ENCODE measurements at places on chromosomes 7 and 10.
A peak's percentile ranks its signal among the peaks of the same experiment; 100 is the strongest.

DNA sequence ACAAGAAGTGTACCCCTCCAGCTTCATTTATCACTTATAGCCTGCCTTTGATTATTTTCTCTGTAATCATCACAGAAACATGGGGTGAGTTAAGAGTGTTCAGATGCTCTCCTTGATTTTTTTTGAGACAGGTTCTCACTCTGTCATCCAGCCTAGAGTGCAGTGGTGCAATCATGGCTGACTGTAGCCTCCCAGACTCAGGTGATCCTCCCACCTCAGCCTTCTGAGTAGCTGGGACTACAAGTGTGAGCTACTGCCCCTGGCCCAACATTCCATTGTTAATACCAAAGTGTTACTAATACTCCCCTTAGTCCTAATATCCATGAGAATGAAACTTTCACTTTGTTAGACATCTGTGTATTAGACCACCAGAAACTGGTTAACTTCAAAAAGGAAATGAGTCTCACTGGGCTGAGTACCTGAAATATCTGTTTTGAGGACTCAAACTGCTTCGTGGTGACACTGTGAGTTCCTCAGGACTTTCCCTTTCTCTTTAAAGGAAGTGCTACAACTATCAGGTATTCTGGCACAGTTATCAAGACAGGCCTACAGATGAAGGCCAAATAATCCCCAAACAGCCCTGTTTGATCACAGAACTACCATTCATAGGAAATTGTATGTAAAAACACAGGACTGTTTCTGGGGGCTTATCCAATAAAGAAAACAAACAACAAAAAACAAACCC is 20.5 kb upstream of the CFAP70 start:
- DNase-seq, result no peak

DNA sequence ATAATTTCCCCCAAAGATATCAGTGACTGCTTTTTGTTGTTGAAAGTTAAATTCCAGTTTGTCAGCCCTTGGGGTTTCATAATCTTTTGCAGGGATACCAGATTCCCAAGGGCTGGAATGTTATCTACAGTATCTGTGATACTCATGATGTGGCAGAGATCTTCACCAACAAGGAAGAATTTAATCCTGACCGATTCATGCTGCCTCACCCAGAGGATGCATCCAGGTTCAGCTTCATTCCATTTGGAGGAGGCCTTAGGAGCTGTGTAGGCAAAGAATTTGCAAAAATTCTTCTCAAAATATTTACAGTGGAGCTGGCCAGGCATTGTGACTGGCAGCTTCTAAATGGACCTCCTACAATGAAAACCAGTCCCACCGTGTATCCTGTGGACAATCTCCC is 3.2 kb downstream of the CYP26A1 start:
- no peak for DNase-seq

GRCh38 chr7:22601003-22601402 is 101.0 kb upstream of the STEAP1B start:
- no peak for DNase-seq

- DNase-seq, result no peak
Measured at GRCh38 chr10:79018521-79019011, 50.2 kb upstream of the ZMIZ1 start.

- no peak for DNase-seq
Measured at GRCh38 chr10:14688606-14689005, 86.1 kb downstream of the FAM107B start.

DNA sequence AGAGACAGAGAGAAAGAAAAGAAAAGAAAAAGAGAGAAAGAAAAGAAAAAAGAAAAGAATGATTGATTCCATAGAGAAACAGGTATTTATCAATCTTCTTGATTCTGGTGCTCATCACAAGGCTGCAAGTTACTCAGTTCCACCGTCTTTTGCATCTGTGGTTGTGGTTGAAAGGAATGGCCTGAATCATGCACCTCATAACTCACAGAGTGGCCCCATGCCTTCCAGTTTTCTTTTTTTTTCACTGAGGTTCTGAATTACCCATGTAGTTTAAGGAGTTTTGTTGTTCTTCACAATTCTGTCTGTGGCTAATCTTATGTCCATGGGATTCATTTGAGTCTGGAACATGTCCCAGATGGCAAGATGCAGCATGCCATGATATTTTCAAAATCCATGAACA is 156.0 kb downstream of the ZNF33B start:
- no peak for DNase-seq

GRCh38 chr7:147432079-147432478 is 1158.5 kb upstream of the C7orf33 start:
- peak; percentile 29 for DNase-seq

- no peak for DNase-seq
Measured at GRCh38 chr10:188546-188945, 53.3 kb downstream of the ZMYND11 start.

GRCh38 chr10:74967911-74968666 is 141.7 kb downstream of the KAT6B start:
- no peak for DNase-seq

DNA sequence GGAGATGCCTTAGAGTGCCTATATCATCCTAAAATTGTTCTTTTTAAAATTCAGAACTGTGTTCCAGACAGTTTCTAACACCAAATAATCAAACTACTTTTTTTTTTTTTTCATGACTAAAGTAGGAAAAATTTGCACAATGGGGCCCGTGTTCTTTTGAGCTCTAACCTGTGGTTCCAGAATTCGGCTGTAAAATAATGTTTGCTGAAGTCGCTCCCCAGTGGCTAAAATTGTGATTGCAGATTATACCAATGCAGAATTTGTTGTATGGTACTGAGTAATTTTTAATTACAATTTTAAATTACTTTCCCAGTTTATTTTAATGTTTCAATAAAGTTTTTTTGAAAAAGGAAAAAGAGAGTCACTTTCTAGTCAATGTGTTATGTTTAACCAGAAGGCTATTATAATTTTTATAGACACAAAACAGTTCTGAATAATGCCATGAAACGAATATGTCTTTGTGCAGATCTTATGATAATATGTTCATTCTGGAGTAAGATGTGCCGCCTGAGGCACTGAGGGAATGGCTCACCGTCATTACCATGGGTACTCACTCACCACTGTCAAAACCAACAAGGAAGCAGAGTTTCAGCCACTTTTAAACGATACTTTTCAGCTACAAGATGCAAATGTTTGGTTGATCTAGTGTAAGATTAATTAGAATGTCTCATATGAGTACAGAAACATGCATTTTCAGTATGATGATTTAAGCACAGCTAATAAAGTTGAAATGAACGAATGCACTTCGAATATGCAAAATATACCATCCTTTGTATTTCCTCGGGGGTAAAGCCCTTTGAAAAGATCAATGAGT is 173.6 kb downstream of the PRKCQ start:
- DNase-seq, result no peak

DNA sequence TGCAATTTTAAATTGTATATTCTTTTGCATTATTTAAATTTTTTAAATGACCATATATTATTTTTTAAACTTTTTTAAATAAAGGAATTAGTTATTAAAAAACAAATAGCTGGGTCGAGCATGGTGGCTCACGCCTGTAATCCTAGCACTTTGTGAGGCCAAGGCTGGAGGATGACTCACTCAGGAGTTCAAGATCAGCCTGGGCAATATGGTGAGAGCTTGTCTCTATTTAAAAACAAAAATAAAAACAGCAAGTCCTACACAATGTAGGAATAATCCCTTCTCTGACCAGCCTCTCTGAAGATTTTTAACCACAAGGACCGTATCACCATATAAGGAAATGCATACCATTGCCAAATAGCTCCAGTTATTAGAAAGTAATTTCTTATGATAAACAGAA is 19.6 kb downstream of the NOC3L start:
- no peak for DNase-seq

- DNase-seq, result no peak
Measured at GRCh38 chr10:70479165-70479581, 606 bp downstream of the PALD1 start.

DNA sequence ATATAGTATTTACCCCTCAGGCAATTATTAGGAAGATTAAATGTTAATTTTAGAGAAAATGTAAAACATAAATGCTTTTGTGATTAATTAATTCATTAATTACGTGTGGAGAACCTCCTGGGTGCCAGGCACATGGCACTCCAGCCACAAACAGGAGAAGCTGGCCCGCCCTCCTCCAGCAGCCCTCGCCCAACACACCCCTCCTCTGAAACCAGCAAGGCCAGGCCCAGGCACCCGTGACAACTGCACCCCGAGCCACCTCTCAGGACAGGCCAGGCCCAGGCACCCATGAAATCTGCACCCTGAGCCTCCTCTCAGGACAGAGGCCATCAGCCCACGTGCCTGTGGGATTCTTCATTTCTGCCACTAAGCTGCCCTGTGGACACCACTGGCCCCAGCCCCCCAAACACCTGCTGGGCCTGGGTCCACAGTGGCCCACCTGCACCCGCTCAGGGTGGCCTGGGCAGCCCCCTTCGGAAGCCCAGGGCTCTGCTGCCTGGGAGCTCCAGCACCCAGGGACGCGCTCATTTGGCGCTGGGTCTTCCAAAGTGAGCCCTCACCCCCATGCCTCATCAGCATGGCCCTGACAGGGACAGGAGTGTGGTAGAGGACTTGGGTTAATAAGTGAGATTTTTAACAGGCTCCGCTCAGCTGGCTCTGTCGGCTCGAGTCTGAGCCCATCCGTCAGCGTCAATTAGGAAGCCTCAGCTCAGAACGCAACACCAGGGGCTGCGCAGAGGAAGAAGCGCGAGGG is 482.1 kb downstream of the DNAJB6 start:
- DNase-seq, result peak; percentile 28

DNA sequence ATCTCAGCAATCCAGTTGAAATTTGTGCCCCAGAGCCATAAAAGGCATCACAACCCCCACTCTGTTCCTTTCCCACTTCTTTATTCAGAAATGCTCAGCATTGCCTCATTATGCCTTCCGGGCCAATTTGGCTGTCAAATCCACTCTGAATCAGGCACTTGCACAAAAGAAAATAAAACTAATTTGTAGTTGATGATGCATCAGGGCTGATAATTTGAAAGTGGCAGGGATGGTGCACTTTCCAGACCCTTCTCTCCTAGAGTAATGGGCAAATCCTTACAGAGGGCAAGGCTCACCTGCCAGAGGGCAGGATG is 147.9 kb upstream of the PDE1C start:
- DNase-seq, result no peak

GRCh38 chr10:86658751-86659150 is 4.4 kb downstream of the OPN4 start:
- DNase-seq, result no peak

DNA sequence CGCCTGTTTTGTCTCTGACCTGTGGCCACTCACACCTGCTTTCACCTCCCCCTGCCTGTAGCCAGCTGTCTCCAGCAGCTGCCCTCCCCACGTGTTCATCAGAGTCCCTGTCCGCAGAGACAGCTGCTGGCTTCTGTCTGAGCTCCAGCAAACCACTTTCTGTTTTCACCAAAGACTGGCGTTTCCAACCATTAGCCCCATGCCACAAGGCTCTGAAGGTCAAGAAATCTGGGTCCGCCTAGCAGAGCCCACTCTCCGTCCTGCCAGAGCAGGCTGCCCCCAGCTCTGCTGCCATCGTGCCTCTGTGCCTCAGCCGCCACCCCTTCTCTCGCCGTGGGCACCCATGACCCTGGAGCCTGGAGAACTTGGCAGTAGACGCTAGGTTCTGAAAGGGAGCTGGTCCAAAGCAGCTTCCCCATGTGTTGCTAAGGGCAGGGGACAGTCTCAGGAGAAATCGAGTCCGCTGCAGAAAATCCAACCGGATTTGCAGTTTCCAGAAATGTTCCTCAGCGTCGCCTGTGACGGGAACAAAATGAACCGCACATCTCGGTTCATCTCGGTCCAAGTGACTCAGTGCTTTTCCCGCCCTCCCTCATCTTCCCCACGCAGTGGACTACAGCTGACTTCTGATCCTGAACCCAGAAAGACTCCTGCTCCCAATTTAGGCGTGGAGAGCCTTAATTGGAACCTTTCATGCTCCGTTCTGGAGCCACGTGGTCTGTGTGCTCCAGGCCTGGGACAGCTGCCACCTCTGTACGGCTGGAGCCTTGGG is 28.0 kb downstream of the TMEM120A start:
- DNase-seq, result no peak

DNA sequence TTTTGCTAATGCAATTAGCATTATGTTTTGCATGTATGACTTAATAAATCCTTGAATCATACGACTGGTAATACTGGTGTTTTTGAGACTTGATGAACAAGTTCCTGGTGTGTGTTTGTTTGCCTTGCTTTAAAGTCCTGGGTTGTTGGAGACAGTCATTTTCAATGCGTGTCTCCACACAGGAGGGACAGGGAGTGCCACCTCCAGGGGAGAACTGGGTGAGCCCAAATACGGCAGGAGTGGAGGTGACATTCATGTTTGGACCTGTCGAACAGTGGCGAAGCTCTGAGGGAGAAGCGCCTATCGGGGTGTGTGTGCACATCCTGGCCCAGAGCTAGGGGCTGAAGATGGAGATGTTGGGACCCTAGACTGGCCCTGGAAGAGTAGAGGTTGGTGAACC is 43.8 kb downstream of the DAGLB start:
- no peak for DNase-seq
